Ascending aorta (tissue), 2 donors: ENCODE measurements at places on chromosomes 2 and 18. TPM values are rescaled to one million over a fixed set of nuclear protein-coding genes. Genes with fewer than 3 reads are reported as not detected.

DNA sequence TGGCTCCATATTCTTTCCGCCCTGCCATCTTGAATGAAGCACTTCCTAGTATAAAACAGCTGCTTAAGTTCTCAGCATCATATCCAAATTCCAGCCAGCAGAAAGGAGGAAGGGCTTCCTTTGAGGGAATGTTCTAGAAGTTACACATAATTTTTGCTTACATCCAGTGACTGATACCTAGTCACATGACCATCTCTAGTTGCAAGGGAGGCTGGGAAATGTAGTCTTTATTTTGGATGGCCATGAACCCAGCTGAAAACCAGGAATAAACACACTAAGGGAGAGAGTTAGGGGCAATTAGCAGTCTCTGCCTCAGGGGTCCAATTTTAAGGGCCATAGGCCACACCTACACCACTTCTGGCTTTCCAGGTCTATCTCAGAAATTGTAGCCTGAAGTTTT, 57.8 kb upstream of the LMAN1 start:
- DNase-seq: no peak

FEZ2 gene
- total RNA-seq: 31.8 TPM

DNA sequence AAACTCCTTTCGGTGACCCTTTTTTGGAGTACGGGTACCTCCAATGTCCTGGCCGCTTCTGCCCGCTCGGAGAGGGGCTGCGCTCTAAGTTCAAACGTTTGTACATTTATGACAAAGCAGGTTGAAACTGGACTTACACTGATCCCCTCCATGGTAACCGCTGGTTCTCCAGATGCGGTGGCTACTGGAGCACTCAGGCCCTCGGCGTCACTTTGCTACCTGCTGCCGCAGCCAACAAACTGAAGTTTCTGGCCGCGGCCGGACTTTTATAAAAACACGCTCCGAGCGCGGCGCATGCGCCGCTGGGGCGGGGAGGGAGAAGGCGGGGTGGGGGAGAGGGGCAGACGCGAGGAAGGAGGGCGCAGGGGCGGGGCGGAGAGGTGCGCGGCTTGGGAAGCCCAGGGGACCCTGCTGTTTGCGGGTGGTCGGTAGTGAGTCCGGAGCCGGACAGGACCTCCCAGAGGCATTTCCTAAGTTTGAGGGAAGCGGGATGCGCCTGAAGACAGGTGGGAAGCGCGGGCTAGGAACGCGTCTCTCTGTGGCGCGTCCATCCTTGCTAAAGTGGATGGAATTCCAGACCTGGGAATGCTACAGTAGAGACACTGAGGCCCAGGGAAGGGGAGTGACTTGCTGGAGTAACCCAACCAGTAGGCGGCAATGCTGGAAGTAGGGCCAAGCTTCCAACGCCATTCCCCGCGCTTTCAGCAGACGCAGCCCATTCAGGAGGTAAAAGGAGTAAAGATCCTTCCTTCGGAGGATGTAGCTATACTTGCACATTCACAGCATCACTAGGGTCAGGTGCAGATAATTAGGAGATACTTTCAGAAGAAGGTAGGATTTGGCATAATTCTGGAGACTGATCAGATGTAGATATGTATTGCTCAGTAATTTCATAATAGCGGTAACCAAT, at the start of gene CXCR4:
TSS of gene CXCR4 (minus strand) at position 241 of the 910 bp plus-strand sequence. CDS start at position 152, 89 bp downstream.
- peak; percentile 23 for DNase-seq

DNA sequence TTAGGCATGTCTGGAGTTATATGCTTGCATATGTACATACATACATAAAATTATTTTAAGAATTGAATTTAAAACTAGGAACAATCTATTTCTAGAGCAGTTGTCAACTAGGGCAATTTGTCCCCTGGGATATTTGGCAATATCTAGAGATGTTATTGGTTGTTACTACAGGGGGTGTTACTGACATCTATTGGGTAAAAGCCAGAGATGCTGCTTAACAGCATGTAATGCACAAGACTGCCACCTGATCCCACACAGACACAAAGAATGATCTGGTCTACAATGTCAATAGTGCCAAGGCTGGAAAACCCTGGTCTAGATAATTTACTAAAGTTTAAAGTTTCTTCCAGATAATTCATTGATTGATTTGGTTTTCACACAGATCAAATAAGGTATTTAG, 185.3 kb downstream of the NYAP2 start:
- DNase-seq: no peak

DNA sequence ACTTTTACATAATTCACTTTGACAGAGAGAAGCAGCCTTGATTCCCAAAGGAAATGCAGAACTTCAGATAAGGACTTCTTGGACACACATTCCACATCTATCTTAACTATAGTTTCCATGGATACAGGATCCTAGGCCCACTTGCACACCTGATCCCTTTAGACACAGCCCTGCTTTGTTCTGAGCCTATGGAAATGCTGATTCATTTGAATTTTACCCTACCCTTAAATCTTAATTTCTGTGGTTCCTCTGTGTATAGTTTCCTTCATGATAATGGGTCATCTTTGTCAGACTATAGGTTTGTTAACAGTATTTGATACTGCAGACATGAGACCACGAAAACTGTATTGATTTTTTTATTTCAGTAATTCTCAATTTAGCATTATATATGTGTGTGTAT, 77.4 kb downstream of the ACTR3 start:
- DNase-seq: no peak

SLC5A6 gene
- 85.7 TPM for total RNA-seq
